ENCODE measurements at places on chromosomes 13 and 19.

DNA sequence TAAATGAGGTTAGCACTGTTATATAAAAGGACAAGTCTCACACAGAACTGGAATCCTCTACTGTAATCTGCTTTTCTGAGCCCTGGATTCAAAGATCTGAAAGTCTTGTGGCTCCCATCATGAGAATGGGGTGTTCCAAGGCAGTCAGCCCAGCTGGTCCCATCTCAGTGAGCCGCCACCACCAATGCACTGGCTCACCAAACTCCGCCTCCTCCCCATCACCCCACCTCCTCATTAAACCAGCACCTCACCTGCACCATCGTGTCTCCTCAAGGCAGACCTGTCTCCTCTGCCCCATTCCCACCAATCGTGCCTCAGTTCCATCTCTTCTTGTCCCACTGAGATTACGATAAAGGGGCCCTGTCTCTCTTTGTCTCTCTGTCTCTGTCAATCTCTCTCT lies 166.7 kb downstream of the USP12 start:
- DNase-seq, result no peak

- no peak for DNase-seq
These were observed 2748.8 kb upstream of the PCDH20 start for GRCh38 chr13:64164435-64164834.

DNA sequence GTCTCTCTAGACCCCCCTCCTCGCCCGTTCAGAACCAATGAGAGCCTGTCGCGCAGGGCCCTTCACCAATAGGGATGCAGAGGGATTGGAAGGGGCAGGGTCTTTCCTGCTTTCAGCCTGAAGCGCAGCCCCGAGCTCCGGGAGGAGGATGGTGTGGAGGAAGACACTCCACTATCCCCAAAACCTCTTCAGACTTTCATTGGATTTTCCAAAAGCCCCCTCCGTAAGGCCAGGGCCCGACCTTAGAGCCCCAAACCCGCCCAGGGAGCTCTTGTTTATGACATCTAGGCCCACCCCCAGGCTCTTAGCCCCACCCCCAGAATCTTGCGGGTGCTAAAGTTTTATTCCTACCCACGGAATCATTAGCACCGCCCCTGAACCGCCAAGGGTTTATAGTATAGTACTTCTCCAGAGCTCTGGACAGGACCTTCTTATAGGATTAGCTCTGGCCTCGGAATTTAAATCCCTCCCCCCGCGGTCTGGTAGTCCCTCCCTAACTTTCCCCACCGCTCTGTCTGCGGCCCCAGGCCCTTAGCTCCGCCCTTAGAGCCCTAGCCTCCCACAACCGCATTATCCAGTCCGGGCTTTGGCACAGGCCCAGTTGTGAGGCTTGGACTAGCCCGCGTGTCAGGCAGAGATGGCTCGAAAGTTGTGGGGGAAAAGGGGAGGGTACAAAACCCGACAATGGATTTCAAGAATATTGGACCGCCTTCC lies 6.6 kb upstream of the EML2 start:
- DNase-seq, result peak; percentile 65

DNA sequence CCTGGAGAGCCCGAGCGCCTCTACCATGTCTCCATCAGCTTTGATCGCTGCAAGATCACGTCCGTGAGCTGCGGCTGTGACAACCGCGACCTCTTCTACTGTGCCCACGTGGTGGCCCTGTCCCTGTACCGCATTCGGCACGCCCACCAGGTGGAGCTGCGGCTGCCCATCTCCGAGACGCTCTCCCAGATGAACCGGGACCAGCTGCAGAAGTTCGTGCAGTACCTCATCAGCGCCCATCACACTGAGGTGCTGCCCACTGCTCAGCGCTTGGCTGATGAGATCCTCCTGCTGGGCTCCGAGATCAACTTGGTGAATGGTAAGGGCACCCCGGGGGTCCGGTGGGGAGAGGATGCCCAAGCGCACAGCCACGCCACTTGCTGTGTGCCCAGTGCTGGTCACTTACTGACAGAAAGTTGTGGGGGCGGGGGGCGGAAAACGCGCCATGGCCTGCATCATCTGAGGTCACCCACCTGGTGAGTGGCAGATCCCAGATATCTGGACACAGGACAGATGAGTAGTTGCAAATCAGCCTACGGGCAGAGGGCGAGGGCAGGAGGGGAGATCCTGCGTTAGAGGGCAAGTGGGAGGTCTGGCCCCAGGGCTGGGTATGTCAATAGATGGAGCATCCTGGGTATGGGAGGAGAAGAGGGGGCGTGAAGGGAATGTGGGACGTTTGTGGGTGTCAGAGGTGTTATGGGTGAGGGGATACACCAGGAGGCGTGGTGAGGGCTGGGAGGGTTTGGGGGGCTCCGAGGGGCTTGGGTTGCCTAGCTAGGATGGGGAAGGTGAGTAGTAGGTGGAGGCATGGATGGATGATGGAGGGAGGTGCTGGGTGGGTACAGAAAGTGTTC lies 9.8 kb downstream of the ZSWIM4 start:
- DNase-seq, result no peak

DNA sequence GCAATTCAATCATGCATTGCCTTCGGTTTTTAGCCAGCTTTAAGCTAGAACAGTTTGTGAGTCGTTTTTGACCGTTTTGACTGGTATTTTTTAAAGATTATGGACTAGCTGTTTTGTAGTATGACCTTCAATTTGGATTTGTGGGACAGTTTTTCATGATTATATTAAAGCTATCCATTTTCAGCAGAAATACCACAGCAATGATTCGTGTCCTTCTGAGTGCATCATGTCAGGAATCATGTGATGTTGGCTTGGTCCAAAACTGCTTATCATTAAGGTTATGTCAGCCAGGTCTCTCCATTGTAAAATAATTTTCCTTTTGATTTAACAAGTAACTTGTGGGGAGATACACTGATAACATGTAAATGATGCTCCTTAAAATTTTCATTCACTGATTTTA lies 229.0 kb downstream of the POSTN start:
- DNase-seq, result no peak

- no peak for DNase-seq
These were observed 4.7 kb upstream of the SLC5A5 start for GRCh38 chr19:17866964-17867486.

GRCh38 chr13:28313579-28313978 lies 175.2 kb downstream of the PAN3 start:
- DNase-seq, result no peak

GRCh38 chr13:92682832-92683517 lies 543.6 kb upstream of the GPC6 start:
- no peak for DNase-seq

DNA sequence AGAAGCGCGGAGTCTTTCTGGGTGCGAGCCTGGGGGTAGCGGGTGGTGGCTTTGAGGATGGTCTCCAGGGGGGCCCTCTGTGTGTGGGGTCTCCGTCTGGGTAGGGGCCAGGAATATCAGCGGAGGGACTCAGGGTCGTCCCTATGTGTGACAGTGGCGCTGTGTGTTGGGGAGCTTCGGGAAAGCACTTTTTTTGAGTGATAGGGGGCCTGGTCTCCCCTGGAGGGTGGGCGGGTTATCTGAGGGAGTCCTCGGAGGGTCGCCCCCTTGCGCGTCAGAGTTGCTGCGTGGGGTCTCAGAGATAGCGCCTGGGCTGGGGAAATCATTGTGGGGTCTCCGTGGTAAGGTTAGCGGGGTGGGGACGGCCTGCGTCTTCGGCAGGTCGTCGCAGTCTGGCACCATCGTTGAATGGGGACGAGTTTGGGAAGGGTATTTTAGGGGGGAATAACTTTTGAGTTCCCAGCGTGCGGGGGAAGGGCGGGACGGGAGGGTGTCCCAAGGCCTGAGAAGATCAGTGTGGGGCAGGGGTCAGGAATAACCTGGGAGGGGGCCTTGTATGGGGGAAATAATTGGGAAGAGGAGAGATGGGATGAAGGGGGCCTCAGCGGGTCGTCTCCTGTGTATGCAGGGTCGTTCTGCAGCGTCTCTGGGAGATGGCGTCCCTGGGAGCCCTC lies 857 bp downstream of the IER2 start:
- no peak for DNase-seq

- DNase-seq, result no peak
These were observed 16.6 kb upstream of the EPHX3 start for GRCh38 chr19:15248648-15249527.

DNA sequence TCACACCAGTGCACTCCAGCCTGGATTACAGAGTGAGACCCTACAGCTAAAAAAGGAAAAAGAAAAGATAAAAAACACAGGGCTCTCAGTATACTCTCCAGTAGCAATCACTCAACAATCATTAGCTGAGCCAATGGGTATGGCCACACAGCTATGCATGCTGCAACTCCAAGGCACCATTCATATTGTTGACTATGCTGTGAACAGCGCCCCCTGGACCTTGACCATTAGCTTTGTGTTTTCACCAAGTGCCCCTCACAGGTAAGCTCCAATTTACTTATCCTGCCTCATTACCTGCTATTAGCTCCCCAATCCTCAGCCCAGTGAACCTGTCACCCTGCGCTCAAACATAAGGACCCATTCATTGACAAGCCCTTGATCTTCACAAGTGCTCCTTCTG lies 35.8 kb downstream of the ZIC5 start:
- no peak for DNase-seq

DNA sequence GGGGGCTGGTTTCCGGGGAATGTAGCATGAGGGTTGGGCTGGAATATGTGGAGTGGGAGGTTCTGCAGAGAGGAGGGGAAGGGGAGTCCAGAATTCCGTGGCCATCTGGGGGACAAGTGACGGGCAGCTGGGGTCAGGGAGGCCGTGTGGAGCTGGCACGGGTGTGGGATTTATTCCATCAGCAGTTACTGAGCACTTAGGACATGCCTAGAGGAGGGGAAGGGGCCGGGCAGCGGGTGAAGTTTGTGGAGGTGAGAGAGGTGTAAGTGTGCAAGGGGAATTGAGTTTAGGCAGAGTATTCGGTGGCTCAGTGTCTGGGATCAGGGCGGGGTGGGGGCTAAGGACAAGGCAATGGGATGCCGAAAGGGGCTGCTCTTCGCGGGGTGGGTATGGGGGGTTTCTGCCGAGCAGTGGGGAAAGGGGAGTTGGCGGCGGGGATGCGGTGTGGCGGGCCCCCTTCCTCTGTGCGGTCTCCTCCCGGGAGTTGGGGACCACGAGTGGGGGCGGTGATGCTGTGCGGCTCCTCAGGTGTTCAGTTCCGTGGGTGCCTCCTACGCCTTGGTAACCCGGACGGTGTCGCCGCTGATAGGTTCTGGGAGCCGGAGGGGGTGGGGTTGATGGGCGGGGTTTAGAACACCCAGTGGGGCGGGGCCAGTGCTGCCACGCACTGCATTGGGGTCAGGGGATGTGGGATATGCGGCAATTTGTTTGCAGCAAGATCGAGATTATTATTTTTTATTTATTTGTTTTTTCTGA lies 5.4 kb downstream of the CCDC61 start:
- DNase-seq, result no peak

- no peak for DNase-seq
These were observed 5.7 kb downstream of the FPR3 start for GRCh38 chr19:51800473-51801244.

DNA sequence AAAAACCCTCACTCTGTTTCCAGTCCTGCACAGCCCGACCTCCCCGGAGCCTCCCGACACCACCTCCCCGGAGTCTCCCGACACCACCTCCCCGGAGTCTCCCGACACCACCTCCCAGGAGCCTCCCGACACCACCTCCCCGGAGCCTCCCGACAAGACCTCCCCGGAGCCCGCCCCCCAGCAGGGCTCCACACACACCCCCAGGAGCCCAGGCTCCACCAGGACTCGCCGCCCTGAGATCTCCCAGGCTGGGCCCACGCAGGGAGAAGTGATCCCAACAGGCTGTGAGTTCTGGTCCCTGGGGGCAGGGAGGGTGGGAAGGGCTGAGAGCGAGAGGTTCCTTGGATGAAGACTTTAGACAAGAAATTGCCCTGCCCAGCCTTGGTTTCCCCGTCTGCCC lies 5.4 kb downstream of the MADCAM1 start:
- no peak for DNase-seq

GRCh38 chr19:14830702-14831101 lies 4.3 kb downstream of the OR7A5 start:
- DNase-seq, result no peak

- DNase-seq, result peak; percentile 72
These were observed 864 bp downstream of the FTL start for GRCh38 chr19:48965806-48966540.

GRCh38 chr19:30364866-30365800 lies 7.1 kb upstream of the ZNF536 start:
- DNase-seq, result no peak

DNA sequence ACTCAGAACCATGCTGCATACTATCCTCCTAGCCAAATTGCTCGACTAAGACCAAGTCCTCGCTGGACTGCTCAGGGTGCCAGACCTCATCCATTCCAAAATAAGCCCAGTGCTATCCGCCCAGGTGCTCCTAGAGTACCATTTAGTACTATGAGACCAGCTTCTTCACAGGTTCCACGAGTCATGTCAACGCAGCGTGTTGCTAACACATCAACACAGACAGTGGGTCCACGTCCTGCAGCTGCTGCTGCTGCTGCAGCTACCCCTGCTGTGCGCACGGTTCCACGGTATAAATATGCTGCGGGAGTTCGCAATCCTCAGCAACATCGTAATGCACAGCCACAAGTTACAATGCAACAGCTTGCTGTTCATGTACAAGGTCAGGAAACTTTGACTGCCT lies 1.5 kb downstream of the PABPC3 start:
- no peak for DNase-seq

- DNase-seq, result no peak
These were observed 343.6 kb downstream of the FGF9 start for GRCh38 chr13:22014469-22014868.

DNA sequence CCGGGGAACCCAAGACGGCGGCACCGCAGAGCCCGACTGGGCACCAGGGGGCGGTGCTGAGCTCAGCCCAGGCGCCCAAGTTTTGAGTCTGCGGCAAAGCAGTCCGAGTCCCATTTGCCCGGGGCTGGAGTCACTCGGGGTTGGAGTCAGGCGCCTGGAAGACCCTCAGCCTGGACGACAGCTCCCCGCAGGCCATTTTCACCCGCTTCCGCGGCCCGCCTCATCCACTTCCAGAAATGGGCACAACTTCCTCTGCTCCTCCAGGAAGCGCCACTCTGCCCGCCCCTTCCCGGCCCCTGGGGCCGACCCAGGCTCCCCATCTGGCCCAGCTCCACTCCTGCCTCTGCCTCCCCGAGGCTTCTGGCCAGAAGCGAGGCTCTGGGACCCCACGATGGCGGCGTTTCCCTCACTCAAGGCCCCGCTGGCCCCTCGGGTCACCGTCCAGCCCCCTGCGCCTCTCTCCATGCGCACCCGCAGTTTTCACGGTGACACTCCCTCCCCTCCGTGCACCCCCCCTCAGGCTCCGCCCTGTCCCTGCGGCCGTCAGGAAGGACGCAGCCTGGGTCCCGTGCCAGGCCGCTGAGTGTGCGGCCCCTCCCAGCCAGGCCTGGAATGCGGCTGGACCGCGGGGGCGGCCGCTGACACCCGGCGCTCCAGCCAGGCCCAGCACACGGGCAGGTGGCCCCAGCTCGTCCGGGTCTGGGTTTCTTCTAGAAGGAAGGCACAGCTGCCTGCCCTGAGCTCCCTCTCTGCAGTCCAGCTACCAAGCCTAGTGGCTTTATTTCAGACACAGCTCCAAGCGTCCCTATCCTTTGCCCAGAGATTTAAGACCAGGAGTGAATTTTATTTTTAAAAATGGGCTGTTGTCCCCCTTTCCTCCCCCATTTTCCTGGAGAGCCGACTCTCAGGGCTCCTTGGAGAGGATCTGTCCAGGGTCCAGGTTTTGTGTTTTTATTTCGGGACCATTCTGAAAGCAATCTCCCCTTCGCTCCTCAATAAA lies 4.7 kb downstream of the SERTAD1 start:
- DNase-seq, result no peak

- no peak for DNase-seq
These were observed 83.1 kb downstream of the TNFSF13B start for GRCh38 chr13:108352599-108352998.

- DNase-seq, result no peak
These were observed 158.7 kb upstream of the RNF113B start for GRCh38 chr13:98335721-98336120.

- no peak for DNase-seq
These were observed 8.8 kb downstream of the SCEL start for GRCh38 chr13:77544355-77544754.

- no peak for DNase-seq
These were observed 897 bp downstream of the ETHE1 start for GRCh38 chr19:43525836-43526771.
